ENCODE measurements at places on chromosomes 13 and 19.

GRCh38 chr13:44574466-44574855 is 1.7 kb downstream of the TSC22D1 start:
- DNase-seq, result no peak

- DNase-seq, result no peak
Measured at GRCh38 chr13:48315969-48316650, 12.6 kb downstream of the RB1 start.

- no peak for DNase-seq
Measured at GRCh38 chr19:1284979-1285736, 515 bp upstream of the EFNA2 start.

- DNase-seq, result no peak
Measured at GRCh38 chr19:18606281-18607225, at the start of gene CRLF1. Gene CRLF1, minus strand, starts transcription at chr19:18606799. Its CDS starts 143 bp downstream, at chr19:18606656.

DNA sequence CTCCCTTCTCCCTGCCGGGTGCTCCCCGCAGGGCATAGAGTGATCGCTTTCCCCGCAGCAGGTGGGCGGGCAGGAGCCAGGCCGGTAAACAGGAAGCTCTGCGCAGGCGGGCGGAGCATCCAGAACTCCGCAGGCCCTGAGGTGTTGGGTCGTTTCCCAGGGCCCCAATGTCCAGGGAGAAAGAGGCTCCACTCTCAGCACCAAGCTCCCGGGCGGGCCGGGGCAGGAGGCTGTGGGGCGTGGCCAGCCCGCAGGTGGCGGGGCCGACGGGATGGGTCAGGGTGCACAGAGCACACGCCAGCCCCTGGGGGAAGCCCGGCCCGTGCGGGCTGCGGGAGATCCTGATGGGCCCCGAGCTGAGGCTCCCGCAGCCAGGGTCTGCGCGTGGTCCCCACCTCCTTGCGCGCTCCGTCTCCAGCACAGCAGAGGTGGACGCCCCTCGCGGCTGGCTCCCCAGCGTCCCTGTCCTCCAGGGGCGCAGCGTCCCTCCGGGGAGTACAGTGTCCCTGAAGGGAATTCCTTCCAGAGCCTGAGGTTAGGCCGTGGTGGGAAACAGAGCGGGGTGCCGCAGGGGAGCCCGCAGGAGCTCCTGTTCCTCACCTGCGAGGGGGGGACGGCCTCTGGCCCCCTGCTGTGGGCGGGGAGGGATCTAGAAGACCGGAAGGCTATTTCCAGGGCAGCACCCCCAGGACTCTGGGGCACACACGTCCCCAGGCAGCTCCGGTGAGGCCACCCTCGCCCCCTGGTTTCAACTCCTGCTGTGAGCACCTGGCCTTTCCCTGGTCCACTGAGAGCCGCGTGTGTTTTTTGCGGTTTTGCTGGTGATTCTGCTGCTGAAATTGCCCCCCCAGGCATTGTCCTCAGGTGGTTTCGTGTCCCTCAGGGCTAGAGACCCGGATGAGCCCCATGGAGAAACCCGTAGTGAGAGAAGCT is 12.2 kb downstream of the PIP5K1C start:
- DNase-seq, result no peak

GRCh38 chr13:98797456-98797855 is 45.0 kb upstream of the SLC15A1 start:
- DNase-seq, result no peak

DNA sequence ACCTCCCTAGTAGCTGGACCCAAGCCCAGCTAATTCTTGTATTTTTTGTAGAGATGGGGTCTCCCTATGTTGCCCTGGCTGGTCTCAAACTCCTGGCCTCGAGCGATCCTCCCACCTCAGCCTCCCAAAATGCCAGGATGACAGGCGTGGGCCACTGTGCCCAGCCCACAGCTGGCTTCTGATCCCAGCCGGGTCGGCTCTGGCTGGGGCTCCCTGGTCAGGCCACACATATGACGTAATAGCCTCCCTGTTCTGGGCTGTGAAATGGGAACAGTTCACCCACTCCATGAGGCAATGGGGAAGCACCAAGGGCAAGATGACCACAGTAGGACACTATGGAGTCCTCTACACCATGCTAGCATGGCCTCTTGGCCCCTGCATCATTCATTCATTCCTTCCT is 41.1 kb downstream of the TINCR start:
- DNase-seq, result no peak

- peak; percentile 7 for DNase-seq
Measured at GRCh38 chr13:64529874-64530485, 2700.2 kb downstream of the PCDH9 start.

- DNase-seq, result no peak
Measured at GRCh38 chr13:110214637-110215036, 92.3 kb downstream of the COL4A1 start.
